OCI-LY7 (cell line): ENCODE measurements at places on chromosomes 13 and 19.

DNA sequence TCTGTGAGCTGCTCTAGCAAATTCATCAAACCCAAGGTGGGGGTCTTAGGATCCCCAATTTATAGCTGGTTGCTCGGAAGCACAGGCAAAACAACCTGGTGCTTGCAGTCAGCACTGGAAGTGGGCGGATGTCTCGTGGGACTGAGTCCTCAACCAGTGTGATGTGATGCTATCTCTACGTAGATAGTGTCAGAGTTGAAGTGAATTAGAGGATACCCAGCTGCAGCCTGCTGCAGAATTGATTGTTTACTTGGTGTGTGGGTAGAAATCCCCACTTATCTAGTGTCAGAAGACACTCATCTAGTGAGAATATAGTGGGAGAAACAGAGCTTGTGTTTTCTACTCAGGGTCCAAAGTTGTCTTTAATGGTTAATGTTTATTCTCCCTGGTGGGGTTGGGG is 63.3 kb downstream of the CBY2 start:
- DNase-seq, result no peak

DNA sequence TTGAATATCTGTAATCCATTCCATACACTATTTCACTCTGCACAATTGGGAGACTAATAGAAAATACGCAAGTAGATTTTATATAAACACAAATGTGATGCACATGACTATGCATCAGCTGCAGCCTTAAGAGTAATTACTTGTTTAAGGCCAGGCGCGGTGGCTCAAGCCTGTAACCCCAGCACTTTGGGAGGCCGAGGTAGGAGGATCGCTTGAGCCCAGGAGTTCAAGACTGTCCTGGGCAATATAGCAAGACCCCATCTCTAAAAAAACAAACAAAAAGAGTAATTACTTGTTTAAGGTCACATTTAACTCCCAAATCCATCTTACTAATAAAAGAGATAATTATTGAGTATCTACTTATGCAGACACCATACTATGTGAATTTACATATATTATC is 18.0 kb downstream of the IPO5 start:
- DNase-seq, result no peak

DNA sequence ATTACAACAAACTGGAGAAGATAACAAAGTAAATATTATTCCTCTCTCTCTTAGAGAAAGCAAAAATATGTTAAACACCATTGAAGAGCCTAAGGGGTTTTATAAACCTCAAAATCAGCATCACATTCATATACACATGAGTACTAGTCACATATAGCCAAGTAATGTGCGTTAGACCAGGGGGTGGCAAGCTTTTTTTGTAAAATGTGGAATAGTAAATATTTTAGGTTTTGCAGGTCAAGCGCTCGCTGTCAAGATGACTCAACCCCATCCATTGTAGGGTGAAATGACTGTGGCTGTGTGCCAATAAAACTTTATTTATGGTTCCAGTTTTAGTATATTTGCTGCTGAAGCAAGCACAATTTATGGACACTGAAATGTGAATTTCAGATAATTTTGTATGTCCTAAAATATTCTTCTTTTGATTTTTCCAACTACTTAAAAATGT is 21.7 kb downstream of the RFX2 start:
- DNase-seq, result no peak

DNA sequence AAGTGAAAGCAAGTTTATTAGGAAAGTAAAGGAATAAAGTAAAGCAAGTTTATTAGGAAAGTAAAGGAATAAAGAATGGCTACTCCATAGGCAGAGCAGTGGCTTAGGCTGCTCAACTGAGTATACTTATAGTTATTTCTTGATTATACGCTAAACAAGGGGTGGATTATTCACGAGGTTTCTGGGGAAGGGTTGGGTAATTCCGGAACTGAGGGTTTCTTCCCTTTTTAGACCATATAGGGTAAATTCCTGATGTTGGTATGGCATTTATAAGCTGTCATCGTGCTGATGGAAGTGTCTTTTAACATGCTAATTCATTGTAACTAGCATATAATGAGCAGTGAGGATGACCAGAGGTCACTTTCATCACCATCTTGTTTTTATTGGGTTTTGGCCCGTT is 194.3 kb downstream of the DLEU7 start:
- DNase-seq, result no peak

DNA sequence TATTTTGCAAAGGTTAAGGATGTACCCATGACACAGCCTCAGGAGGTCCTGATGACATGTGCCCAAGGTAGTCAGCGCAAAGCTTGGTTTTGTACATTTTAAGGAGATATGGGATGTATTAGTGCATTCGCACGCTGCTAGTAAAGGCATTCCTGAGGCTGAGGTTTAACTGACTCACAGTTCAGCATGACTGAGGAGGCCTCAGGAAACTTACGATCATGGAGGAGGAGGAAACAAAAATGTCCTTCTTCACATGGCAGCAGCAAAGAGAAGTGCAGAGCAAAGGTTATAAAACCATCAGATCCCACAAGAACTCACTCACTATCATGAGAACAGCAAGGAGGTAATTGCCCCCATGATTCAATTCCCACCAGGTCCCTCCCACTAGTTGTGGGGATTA is 1017.4 kb downstream of the EFNB2 start:
- DNase-seq, result no peak

GRCh38 chr13:74562381-74562780 is 428.2 kb upstream of the KLF12 start:
- DNase-seq, result no peak

- no peak for DNase-seq
Measured at GRCh38 chr19:38890686-38891085, 8.7 kb downstream of the SIRT2 start.

DNA sequence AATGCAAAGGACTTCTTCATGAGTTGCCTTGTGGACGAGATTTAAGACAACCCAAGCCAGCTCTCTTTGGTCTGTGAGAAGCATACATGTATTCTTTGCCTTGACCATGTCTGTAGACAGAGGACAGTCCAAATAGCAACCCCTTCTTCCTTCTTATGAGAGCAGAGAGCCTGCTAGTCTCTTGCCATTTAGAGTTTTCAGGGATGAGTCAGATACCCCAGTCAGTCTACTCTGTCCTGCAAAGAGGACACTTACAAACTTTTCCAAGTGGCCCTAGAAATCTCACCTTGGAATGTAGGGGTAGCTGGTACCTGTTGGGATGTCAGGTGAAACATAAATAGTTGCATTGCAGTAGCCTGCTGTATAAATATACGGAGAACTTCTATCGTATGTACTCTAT is 36.7 kb downstream of the DNAJC3 start:
- no peak for DNase-seq

- no peak for DNase-seq
Measured at GRCh38 chr13:33092073-33092987, 76.1 kb downstream of the KL start.

- DNase-seq, result no peak
Measured at GRCh38 chr13:101019126-101019525, 344.5 kb upstream of the TMTC4 start.

DNA sequence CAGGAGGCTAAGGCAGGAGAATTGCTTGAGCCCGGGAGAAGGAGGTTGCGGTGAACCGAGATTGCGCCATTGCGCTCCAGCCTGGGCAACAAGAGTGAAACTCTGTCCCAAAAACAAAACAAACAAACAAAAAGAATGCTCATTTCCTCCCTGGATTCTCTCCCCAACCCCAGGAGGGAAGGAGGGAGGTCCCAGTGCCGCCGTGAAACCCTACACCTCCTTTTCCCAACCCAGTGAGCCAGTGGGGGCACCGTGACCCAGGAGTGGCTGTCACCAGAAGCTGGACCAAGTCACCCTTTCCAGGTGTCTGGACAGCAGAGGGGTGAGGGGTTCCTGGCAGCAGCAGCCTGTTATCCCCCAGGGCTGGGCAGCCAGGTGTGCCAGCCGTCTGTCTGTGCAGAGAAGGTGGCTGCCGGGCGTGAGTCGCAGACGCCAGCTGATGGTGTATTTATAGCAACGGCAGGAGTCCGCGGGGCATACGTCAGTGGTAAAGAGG is 23.5 kb downstream of the NFIC start:
- no peak for DNase-seq

- peak; percentile 11 for DNase-seq
Measured at GRCh38 chr19:48085904-48086864, 24.4 kb downstream of the PLA2G4C start.

DNA sequence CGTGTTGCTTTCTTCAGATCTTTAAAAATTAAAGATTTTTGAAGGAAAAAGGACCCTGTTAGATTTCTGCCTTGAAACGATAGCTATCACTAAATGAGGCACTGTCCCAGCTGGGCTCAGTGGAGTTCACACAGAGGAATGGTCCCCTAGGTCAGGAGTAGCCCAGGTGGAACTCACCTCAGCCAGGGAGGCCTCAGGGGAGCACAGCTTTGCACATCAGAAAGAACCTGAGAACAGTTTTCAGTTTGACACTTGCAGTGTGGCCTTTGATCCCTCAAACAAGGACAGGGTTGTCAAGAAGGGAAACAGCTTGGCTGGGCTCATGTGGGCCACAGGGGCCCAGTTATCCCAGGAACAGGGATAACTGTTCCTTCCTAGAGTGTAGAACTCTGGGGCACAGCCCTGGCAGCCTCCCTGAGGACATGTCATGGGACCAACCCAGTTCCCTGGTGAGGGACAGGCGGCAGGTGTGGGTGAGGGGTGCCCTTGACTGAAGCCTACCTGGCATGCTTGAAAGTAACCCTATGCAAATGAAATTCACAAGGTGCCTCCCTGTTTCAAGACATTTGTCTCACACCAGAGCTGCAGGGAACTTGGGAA is 59.4 kb downstream of the CHST8 start:
- DNase-seq, result no peak

GRCh38 chr19:34644991-34645461 is 31.9 kb downstream of the SCGB2B2 start:
- no peak for DNase-seq

DNA sequence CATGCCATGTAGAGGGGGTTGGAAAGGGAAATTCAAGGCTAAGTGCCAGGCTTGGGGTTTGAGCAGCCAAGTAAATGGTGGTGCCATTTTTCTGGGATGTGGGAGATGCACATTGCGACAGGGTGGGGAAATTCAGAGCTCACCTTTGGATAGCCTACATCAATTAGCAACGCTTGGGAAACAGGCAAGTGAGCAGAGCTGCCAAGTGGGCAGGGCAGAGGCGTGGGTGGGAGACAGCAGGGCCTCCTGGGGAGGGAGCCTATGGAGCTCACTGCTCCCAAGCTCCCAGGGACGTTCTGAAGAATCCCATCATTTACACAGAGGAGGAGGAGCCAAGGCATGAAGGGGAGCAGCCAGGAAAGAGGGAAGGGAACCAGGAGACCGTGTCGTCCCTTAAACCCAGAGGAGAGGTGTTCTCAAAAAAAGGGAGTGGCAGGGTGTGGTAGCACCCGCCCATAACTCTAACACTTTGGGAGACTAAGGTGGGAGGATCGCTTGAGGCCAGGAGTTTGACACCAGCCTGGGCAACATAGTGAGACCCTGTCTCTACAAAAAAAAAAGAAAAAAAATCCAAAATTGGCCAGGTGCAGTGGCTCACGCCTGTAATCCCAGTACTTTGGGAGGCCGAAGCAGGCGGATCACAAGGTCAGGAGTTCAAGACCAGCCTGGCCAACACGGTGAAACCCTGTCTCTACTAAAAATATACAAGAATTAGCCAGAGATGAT is 11.5 kb upstream of the CCNE1 start:
- DNase-seq, result no peak

GRCh38 chr13:65063753-65064152 is 2166.4 kb downstream of the PCDH9 start:
- DNase-seq, result no peak

DNA sequence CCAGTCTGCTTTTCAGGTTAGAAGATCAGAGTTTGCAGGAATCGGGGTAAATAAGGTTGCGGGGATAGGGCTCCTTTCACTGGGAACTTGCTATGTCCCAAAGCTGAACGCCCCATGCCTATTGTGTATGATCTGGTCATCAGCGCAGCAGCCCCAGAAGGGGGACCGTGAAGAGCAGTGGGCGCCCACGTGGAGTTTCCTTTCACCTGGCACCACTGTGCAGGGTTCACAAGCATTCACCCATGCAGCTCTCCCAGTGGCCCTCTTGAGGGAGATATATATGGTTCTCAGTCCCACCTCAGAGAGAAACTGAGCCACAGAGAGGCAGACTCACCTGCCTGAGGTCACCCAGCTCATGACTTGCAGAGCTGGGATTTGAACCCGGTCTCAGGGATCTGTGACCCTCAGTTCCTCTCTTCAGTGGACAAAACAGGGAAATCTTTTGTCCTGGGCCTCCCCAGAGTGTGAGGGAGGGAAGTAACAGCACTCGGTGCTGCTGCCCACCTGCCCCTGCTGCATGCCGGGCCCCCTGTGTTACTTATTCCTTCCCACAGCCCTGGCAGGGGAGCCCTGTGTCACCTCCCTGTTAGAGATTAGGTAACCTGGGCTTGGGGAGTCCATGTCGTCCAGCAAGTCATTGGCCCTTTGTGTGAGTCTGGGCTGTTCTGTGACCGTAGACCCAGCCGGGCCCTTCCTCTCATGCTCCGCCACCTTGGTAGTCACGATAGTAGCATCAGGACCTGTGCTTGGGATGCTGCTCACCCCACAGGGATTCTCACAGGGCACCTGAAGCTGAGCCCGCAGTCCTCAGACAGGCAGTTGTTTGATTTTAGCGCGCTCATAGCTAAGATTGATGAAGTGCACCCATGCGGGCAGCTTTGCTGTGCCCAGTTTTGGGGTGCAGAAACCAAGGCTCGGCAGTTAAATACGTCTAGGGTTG is 27.9 kb downstream of the PPP5C start:
- DNase-seq, result no peak

DNA sequence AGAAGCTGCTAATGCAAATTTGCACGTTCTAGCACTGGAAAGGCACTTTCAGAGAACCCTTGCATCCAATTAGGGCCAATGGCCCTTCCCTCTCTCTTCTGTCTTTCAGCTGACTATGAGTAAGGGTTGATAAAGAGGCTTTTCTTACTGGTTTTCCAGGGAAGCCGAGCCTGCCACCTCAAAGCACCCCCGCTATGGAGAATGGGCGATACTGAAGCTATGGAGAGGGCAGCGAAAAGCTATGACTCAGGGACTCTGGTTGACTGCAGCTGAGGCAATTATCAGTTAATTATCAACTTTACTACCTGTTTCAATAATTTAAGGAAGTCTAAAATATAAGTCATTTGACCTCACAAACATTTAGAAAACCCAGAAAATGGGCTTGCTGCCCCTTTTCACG is 115.8 kb downstream of the TRPC4 start:
- DNase-seq, result no peak

DNA sequence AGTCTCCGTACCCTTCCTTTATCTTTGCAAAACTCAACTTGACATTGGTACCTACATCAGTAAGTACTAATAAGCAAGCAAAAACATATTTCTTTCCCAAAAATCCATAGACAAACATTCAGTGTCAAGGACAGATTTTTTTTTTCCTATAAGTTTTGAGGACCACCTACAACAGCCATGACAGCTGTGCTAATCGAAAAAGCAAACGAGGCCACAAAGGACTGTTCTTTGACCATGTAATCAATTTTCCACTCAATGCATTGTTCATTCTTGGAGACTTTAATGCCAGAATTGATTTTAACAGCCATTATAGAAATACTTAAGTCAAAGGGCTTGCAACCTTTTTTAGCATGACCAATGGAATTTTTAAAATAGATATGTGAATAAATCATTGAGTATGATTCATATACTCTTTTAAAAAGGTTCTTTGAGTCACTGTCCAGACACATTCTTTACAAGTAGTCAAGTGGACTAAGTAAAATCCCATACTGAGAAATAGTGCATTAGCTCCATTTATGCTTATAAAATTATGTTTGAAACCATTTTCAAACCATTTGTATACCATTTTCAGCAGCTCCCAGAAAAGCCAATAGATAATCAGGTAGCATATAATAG is 323.9 kb downstream of the MZT1 start:
- no peak for DNase-seq

GRCh38 chr19:7441468-7442146 is 47.2 kb downstream of the PEX11G start:
- DNase-seq, result no peak

GRCh38 chr13:24279327-24280110 is 29.9 kb upstream of the C1QTNF9 start:
- DNase-seq, result no peak
